NCI-H526 (cell line): ENCODE measurements at places on chromosomes 11 and 22.

GRCh38 chr11:122113836-122114825 is 1.9 kb downstream of the BLID start:
- DNase-seq: no peak

- no peak for DNase-seq
These were observed 375.3 kb downstream of the LUZP2 start for GRCh38 chr11:24872186-24872585.

- no peak for DNase-seq
These were observed 10.0 kb downstream of the PRR33 start for GRCh38 chr11:1881442-1882264.

GRCh38 chr11:80529726-80530125 is 1088.9 kb upstream of the TENM4 start:
- DNase-seq: no peak
